ENCODE measurements at places on chromosomes 1 and 21.

DNA sequence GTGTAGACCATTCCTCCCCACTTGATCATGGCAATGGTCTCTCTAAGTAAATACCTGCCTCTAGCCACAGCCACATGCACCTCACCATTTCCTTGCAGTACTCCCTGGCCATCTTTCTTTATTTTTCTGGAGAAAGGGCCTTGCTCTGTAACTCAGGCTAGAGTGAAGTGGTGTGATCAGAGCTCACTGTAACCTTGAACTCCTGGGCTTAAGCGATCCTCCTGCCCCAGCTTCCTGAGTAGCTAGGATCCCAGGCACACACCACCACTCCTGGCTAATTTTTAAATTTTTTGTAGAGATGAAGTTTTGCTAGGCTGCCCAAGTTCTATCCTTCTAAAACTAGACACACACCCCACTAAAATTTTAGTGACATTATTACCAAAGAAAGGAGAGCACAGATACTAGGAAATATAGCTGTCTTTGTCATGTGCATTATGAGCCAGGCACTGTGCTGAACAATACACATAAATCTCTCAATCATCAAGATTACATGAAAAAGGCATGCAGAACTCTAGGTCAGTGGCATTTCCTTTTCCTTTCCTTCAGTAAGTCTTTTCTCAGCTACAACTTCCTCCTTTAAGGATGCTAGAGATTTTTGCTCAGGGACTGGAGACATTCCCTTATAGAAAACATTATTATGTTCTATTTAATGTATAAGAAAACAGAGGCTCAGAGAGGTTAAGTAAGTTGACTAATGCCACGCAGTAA is 95.0 kb upstream of the SERBP1 start:
- no peak for DNase-seq

GRCh38 chr1:207423560-207424292 is 30.4 kb upstream of the CR2 start:
- no peak for DNase-seq

DNA sequence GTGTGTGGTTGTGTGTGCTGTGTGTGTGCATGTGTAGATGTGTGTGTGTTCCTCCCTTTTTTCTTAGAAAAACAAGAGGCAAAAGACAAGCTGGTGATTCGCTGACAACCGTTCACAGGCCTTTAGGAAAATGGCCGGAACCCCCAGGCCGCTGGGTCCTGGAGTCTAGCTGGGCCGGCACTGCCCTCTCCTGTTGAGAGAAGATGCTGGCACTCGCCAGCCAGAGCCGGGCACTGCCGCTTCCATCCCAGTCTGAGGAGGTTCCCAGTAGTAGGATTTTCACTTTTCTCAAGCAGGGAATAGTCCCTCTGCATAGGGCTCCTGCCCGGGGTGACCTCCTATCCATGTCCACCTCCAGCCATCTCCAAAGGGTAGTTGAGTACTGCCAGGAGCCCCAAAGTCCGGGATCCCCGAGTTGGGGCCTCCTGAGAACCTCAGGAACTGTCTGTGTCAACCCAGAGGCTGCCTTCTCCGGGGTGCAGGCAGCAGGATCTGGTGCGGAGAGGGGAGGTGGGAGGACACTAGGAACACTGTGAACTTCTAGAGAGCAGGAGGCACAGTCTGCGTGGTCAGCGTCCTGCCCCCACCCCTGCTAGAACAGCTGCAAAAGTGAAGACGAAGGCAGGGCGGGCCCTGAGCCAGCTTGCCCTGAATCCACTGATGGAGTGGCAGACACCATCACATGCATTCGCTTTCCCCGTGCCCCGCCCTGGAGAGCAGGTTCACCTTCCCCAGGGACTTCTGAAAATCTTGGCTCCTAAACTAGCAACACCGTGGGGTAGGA is 44.1 kb upstream of the ARHGEF16 start:
- DNase-seq, result no peak

- no peak for DNase-seq
Observed at GRCh38 chr1:2650967-2651645, 18.3 kb upstream of the MMEL1 start.

GRCh38 chr1:228288536-228289238 is 80.8 kb downstream of the OBSCN start:
- DNase-seq, result no peak

DNA sequence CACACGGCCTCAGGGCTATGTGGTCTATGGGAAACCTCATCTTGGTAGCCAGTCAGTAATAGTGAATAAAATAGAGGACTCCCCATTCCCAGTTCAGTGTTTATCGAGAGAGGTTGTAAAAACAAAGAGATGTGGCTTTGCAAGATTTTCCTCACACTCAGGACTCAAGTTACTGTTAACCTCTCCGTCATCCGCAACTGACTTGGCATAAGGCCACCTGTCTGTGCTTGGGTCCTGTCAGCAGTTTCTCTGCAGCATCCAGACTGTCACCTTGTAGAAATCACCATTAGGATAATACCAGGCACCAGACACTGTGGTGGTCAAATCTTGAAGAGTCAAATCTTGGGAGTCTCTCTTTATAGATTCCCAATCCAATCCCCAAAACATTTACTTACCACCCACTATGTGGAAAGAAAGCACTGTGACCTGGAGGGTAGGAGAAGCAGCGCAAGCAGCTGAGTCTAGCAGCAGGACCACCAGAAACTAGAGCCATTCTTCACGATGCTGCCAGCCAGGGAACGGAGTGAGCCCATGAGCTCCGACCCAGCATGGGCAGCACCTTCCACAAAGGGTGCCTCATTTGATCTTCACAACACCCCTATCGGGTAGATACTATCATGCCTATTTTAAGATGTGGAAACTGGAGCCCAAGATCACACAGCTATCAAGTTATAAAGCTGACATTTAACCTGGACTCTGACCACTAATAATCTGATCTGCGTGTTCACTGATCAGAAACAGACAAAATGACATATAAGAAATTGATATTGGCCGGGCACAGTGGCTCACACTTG is 5.6 kb upstream of the GPR25 start:
- DNase-seq, result no peak

- no peak for DNase-seq
Observed at GRCh38 chr1:181060066-181060465, 26.3 kb downstream of the MR1 start.
